ENCODE measurements at places on chromosomes 13 and 19.

- DNase-seq: no peak
Measured at GRCh38 chr19:34504809-34505291, 23.3 kb downstream of the WTIP start.

DNA sequence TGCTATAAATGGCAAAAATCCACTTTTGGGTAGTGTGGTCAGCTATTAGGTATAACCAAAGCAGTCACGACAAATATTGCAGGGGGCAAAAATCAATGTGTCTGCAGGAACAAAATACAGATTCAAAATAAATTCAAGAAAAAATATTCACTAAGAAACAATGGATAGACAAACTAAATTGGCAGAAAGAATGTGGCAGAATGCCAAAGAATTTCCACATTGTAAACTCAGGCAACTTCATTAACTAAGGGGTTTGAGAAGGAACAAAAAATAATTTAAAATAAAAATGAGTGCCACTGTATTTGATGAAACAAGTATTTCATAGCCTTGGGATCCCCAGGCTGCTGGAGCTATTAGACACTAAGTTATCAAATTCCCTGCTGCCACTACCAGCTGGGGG lies 193.1 kb downstream of the VWA8 start:
- DNase-seq: no peak

DNA sequence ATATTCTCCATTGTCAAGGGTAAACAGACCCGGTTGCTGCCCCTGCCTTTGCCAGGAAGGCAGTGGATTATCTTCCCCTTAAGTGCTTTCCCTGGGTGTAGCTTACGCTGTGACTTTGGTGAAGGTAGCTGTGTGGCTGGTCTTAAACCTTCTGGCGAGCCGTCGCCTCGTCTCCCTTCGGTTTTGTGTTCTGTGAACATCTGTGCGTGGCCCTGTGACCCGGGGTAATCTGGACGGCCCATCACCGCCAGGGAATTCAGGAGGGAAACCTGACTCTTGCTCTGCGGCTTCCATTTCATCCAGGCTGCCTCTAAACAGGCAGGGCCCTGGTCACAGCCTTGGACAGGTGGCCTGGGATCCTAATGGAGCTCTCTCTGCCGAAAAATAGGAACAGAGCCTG lies 78.7 kb downstream of the SHISA2 start:
- DNase-seq: no peak

DNA sequence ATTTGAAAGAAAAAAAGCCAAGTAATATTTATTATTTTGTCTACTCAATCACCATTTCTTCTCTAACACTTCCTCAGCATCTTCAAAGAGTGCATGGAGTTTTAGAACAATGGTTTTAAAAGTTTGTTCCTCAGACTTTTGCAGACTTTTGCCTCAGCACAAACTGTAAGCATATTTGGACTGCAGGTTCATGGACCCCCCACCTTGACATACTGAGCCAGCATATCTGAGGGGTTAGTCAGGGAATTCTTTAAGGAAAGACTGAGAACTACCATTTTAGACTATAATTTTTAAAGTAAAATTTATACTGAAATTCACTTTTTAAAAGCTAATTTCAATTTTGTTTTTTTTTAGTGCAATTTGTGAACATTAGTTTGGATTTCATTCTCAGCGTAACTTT lies 1676.8 kb upstream of the PCDH20 start:
- no peak for DNase-seq

DNA sequence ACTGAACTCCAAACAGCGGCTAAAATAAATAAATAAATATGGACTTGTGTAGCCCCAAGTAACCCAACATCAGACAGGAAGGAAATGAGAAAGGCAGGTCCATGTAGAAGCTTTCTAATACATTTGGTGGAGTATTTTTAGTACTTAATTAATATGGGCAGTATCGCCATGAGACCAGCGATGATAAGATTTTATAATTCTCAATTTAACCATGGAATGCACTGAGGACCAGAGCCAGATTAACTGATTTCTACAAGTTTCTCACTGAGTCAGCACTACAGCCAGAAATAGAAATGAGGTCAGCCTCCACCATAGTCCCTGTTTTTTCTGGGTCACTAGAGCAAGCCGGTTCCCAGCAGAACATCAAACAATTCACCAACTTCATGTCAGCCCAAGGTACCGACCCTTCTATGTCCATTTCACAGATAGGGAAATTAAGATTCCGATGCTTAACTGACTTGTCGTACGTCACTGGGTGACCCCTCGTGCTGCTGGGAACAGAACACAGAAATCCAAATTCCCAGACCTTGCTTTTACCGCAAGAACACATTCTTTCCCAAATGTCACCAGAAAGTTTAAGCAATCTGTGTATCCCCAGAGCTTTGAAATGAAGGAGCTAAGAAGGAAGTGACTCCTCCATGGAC lies 90.4 kb downstream of the COL4A1 start:
- no peak for DNase-seq

DNA sequence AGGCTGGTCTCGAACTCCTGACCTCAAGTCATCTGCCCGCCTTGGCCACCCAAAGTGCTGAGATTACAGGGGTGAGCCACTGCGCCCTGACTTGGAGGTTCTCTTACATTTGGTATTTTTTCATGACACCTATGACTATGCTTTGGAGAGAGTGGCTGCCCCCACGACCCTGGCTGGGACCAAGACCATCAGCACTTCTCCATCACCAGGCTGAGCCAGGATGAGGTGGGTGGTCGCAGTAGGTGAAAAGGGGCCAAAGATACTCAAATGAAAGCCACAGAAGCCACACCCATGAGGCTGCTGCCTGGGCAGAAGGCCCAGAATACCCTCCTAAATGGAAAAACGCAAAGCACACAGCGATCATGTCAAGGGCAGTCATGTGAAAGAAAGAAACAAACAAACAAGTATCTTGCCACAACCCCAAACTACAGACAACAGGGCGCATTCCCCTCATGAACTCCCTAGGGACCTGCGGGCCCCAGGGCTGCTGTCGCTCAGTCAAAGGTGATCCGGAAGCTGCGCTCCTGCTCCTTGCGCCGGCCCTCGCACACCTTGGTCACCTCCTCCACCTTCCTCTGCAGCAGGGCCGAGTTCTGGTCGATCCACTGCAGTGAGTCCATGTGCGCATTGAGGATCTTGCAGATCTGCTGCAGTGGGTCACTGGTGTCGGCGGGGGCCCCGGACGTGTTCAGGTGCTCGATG lies 11.2 kb upstream of the IL4I1 start:
- DNase-seq: no peak

DNA sequence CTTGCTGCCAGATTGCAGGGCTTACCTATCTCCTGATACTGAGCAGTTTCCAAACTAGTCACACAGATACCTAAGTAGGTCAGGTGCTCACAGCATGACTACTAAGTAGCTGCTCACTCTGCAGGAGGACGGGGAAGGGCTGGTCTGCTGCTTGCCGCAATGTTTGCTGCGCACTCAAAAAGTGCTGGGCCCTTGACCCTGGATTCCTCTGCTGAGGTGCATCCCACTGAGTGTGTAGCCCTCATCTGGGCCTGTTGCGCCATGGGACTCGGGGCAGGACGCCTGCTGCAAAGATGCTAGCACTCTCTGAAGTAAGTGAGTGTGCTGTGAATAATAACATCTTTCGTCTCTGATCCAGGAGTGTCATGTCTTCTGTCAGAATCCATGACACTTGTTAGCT lies 59.2 kb upstream of the MEDAG start:
- no peak for DNase-seq

- DNase-seq: no peak
Measured at GRCh38 chr13:20241593-20241992, 9.5 kb upstream of the GJB6 start.

GRCh38 chr19:41957161-41957837 lies 1.8 kb downstream of the RABAC1 start:
- no peak for DNase-seq

DNA sequence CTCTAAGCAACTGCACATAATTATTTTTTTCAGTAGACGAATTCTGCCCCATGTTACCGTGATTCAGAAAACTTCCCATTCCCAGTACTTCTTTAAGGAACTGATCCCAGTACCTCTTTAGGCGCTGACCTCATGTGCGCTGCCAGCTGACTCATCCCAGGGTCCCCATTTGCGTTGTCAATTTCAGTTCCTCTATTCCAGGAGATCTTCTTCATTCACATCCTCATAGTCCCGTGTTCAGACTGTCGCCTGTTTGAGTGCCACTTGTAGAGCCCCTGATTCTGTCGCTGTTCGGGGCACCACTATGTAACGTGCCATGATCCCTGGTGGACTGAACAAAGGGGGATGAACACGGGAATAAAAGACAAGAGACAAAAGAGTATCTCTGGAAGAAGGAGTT lies 16.4 kb downstream of the FPR3 start:
- DNase-seq: no peak

DNA sequence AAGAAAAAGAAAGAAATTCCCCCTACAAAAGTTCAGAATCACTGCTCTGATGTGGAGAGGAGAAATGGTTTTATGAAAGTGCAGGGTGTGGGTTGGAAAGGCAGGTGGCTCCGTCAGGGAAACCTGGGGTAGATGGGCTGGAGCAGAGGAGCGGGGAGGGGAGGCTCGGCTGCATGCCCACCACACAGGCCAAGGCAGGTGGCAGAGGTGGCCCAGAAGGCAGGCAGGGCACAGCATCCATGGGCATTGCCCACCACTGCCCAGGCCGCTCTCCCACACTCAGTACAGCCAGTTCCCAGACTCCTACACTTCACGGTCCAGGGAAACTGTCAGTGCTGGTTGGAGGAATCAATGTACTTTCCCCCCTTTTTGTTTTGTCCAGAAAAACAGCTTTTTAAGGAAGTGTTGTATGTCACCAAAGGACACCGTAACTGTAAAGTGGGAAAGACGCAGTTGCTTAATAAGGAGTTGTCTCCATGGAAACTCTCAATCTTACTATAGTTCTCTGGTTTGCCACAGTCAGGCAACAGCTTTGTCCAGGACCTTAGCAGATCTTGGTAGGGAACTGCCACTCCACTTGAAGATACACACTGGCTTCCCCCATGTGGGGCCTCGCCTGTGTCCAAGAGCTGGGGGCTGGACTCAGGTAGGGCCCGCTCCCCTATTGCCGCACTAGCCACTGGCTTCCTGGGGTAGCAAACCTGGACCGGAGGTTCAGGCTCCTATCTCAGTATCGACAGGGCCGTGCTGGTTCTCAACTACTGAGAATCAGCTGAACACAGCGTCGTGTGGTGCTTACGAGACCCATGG lies 82.9 kb downstream of the RAB20 start:
- DNase-seq: no peak

- no peak for DNase-seq
Measured at GRCh38 chr13:86409466-86410241, 610.4 kb upstream of the SLITRK6 start.

- no peak for DNase-seq
Measured at GRCh38 chr13:64928696-64929499, 2301.2 kb downstream of the PCDH9 start.

GRCh38 chr19:39438270-39438934 lies 2.7 kb upstream of the RPS16 start:
- DNase-seq: no peak

- DNase-seq: peak; percentile 5
Measured at GRCh38 chr13:27476943-27477703, 26.8 kb upstream of the MTIF3 start.

DNA sequence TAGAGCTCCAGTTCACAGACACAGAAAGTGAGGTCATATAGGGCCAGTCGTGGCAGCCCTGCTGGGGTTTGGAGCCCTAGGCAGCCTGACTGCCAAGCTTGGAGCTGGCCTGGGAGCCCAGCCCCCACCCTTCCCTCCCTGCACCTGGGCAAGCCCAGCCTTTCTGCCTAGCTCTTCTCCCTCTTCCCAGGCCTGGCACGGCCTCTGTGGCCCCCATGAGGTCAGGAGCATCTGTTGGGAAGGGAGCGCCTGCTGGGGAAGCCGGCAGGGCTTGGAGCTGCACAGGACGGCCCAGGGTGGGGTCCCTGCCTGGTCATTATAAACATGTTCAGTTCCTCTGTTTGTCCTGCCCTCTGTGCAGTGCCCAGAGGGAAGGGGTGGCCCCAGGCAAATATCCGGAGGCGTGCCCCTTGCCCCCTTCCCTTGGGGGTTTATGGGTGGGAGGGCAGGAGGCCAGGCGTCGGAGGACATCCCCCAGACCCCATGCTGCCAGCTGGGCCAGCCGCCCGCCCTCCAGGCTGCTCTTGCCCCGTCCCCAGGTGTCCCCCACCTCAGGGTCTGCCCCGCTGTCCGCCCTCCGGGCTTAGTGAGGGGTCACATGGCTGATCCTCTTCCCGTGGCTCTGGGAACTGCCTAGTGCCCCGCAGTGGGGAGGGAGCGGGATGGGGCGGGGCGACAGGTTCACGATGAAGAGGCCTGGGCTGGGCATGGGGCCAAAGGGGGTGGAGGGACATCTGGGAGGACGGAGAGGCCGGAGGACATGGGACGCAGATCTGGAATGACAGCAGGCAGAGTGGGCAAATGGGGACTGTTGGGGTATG lies 30.0 kb upstream of the NCCRP1 start:
- DNase-seq: no peak

DNA sequence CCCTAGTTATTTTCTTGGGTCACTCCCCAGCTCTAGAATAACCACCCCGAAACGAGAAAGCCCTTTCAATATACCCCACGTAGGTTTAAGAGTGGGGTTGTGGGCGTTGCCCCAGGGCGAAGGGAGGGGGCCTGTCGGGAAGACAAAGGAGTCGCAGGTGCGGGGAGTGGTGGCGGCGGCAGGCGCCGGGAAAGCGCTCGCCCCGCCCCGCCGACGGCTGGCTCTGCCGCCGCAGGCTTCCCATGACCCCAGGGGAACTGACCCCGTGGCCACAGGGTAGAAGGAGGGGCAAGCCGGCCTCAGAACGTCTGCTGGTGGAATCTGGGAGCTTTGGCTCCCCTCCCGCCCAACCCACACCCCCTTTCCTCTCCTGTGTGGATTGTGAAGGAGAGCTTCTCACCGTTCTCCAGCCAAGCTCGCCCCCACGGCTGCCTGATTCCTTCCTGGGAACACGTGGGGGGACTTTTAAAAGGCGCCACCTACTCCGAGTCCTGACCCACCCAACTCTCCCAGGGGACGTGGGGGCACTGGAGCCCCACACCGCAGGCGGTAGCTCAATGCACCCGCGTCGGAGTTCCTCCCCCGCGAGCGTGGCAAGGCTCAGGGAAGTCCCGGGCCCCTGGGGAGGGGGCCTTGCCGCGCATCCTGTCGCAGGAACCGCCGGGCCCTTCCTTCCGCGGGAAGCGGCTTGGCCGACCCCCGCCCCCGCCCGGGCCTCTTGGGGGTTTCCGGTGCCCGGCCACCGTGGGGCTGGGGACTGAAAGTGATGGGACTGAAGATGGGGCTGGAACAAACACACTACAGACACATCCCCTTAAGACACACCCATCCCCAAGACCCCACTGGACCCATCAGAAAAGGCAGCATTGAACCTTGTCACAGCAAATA lies 5.5 kb downstream of the IER2 start:
- DNase-seq: peak; percentile 56

GRCh38 chr19:51422053-51422448 lies 4.6 kb upstream of the SIGLEC10 start:
- peak; percentile 84 for DNase-seq

Measured in stimulated activated CD4-positive, alpha-beta T cell treated with anti-CD3 and anti-CD28 coated beads, Interleukin-1b, Interleukin-23, amount 100 ng/mL, for 48 hours (primary cell).